ENCODE measurements at places on chromosomes 5 and 9.
A peak's percentile ranks its signal among the peaks of the same experiment; 100 is the strongest.

DNA sequence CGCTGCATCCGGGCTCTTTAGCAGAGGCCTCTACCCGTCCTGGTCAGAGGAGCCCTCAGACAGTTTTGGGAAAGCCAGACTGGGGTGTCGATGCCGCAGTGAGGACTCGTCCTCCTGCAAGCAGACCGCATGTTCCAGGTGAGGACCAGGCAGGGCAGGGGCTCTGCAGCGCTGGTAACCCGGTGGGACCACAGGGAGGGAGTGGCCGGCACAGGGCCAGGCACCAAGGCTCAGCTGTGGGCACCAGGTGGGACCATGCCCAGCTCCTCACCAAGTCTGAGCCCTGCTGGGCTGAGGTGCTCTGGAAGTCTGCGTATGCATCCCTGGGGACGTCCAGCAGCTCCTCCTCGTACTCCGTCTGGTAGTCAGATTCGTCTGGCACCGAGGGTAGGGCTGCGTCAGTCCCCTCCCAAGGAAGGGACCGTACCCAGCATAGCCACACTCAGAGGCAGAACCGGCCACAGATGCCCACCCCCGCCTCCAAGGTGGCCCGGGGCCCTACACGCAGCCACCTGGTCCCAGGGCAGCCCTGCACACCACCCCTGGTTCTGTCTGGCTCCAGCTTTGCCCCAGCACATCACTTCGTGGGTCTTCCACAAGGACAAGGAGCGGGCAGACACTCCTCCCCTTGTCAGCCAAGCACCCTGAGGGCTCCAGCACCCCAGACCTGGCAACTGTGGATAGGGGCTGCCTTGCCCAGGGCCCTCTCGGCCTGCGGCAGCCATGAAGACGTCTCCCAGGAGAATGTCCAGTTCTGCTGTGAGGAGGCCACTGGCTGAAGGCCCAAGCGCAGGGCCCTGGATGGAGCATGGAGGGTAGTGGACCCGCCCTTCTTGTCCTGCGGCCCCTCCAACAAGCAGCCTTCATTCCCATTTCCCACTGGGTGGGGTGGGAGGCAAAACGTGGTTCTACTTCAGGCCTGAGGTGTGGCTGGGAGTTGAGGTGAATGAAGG is 1.5 kb upstream of the NSMF start:
- DNase-seq: no peak

DNA sequence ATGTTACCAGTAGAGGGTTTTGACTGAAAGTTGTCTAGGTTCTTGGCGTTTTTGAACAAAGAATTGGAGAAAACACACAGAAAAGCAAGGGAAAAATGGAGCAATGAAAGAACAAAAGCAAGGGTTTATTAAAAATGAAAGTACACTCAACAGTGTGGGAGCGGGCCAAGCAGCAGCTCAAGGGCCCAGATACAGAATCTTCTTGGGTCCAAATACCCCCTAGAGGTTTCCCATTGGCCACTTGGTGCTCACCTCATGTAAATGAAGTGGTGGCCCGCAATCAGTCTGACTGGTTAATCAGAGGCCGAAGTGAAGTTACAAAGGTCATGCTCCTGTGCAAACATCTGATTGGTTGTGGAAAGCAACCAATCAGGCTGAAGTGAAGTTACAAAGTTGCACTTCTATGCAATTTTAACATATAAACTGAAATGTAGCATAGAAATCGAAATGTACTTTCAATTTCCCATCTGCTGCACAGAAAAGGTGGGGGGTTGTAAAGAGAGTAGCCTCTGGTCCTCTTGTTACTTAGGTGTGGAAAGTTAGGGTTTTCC is 1.9 kb upstream of the GM2A start:
- DNase-seq: no peak

DNA sequence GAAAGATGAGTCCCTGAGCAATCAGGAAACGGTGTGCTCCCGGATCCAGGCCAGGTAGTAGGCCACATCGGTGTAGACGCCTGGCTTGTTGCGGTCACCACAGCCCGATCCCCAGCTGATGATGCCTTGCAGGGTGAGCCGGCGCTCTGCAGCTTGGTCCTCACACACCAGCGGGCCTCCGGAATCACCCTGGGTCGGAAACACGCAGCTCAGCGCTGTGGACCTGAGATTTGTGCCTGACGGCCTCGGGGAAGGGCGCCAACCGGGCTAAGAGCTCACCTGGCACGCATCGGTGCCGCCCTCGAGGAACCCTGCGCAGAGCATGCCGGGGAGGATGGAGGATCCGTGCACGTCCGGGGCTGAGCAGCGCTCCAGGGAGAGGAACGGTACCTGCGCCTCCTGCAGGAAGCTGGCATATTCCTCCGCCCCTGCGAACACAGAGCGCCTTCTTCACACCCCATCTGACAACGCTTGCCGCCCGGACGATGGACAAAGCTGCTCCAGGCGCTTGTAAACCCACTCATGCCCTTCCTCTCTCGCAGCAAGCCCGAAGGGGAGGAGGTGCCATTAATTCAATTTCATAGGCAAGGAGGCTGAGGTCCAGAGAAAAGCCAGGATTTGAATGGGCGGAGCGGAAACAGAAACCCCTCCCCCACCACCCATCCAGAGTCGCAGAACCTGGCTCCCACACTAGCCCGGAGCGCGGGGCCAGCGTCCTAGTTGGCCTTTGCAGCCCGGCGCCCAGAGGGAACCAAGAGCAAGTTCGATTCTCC is 2.0 kb upstream of the PFN3 start:
- peak; percentile 51 for DNase-seq

DNA sequence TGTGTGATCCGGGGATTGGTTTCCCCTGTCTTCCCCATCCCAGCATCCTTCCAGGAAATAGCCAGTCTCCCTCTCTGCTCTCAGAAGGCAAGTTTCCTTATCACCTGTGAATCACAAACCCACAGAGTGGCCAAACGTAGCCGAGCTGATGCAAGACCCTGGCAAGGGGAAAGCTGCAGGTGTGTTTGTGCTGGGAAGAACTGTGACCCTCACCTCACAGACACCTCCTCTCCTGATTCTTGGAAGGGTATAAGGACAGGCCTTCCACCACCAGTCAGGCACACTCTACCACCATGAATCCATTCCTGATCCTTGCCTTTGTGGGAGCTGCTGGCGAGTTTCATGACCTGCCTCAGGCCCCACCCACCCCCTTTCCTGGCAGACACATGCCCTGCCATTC is at the start of gene PRSS3:
PRSS3 (plus strand) TSS at position 281 of the 400 bp plus-strand sequence; CDS start at position 294, 13 bp downstream.
- DNase-seq: no peak

GRCh38 chr5:173793648-173794548 is 94.3 kb upstream of the CPEB4 start:
- no peak for DNase-seq

DNA sequence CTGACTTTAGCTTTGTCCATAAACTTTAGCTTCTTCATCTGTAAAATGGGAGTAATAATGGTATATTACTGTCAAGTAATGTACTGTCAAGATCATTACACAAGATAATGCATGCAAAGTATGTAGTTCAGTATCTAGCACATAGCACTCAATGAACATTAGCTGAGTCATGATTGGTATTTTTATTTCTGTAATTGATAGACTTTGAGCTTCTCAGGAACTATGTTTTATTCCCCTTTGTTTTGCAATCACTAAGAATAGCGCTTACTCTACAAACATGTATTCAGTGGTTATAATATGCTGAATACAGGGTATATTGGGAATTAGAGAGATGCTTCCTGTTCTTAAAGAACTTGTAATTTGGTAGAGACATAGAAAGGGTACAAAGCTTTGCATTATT is 142.3 kb upstream of the KLF9 start:
- no peak for DNase-seq

GRCh38 chr9:9792144-9792857 is 820.5 kb downstream of the PTPRD start:
- no peak for DNase-seq

DNA sequence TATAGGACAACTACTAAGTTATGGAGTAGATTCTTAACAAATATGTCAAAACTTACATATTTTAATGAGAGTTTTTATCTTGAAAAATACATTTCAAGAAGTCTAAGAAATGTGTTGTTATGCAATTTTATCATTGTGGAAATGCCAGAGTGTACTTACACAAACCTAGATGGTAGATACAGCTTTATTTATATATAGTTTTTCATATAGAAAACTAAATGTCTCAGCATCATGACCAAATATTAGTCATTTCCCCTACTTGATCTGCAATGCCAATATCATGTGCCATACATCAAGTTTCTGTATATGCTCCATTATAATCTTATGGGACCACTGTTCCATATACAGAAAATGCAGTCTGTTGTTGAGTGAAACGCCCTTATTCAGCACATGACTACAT is 28.7 kb downstream of the CAST start:
- no peak for DNase-seq

DNA sequence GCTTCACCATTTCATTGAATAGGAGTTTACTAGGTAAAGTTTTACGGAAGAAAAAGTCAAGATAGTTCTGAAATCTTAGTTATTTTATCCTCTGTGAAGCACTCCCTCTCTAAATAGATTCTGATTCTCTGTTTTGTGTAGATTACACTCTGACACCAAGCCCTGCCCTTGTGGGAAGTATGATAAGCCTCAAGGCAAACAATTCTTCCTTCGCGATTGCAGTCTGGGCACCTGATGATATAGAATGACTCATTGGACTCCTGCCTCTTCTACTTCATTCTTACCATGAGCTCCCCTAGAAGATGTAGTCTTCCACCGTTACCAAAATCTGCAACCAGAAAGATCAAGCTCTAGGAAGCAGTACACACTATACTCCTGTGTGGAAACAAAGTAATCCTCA is 626.9 kb upstream of the PTGER4 start:
- no peak for DNase-seq

DNA sequence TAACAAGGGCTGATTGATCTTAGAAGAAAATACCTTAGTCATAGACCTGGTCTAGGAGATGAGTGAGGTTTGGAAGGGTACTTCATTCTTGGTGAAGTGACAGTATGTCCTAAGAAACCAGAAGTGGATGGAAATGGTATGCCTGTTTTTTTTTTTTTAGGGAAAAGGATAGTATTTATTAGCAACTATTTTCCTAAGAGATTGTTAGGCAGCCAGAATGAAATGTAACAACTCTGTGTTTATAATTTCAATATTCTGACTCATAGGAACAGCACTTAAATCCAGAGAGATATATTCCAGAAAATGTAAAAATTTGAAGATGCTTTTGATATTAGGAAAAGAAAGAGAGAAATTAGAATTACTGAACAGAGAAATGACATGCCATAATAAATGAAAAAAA is 21.2 kb upstream of the ARL14EPL start:
- no peak for DNase-seq

DNA sequence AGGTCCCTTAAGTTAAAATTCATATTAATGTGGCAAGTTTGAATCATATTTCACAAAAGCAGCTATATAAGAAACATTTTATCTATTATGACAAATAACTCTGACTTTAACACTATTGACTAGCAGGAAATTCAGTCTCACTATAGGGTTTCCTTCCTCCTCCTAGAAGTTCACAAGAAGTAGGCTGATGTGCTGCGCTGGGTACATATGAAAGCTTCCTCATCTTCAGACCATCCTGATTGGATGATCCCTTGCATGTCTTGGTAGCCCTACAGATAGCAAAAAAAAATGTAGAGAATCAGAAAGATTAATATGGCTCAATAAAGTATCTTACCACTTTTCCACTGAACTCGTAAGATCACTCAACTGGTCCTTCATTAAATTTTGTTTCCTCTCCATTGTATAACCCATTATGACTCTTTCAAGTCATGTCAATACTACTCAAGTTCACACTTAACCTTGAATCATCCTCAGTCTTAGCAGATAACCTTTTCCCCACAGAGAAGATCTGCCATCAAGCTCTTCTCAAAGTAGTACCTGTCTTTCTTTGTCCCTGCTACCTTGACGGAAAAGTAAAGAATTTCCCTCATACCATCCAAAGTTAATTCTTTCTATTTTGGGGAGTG is 11.5 kb upstream of the PSIP1 start:
- DNase-seq: no peak

DNA sequence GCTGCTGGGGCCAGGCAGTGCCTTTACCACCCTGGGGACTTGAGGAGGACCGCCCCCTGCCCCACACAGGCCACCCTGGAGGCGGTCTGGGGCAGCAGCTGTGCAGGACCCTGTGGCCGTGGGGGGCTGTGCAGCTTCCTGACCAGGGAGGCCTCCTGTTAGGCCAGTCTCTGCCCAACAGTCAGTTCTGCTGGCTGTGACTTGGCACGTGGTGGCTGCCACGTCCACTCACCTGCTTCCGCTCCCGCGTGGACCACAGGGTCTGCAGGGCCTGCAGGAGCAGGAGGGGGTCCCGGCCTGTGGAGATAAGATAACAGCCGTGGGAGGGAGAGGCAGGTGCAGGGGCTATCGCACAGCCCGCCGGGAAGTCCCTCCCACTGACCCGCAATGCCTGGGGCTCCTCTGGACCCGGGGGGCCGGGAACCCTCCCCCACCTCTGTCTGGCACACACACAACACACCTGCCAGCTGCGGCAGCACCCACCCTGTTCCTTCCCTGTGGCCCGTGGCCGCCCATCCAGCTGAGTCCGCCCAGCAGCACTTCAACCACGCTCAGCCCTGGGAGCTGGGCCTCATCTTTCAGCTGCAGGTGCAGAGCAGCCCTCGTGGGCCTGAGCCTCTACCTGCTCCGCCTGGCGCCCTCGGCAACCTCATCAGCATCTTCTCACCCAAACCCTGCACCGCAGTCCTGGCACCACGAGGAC is 39.7 kb downstream of the EXD3 start:
- no peak for DNase-seq

GRCh38 chr9:38181232-38181631 is 112.2 kb upstream of the SHB start:
- DNase-seq: no peak

DNA sequence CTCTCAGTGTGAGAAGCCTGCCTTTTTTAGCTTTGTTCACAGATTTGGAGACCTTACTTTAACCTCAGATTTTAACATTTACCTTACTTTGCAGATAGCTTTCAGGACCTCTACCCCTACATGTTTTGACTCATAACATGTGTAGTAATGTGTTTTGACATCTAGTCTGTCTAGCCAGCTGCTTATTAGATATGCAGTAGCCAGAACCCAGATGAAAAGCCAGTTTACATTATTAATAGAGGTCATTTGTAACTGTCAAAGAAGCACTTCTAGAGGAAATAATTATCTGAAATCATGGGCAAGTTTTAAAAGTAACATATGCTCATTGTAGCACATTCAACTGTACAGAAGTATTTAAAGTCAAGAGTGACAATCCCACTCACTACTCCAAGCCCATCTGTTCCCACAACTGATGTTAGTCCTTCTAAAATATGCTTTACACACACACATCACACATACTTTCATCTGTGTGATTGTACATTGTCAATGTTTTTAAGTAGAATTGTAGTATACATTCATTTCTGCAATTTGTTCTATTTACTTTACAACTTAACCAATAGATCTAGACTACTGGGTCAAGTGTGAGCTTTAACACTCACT is 71.8 kb upstream of the NIPAL4 start:
- no peak for DNase-seq

- no peak for DNase-seq
These were observed 1429.1 kb downstream of the MAT2B start for GRCh38 chr5:164934561-164934960.

- DNase-seq: no peak
These were observed 1696.0 kb upstream of the WWC1 start for GRCh38 chr5:166595274-166595951.

- DNase-seq: no peak
These were observed 298.7 kb upstream of the RGMB start for GRCh38 chr5:98474782-98475181.
